ENCODE measurements at places on chromosomes 5 and 9. TPM values are rescaled to one million over a fixed set of nuclear protein-coding genes. Genes with fewer than 3 reads are reported as not detected.

Gene MED10
- total RNA-seq, result 49.8 TPM

- H3K27ac ChIP-seq, result no peak overlapping the region
- H3K36me3 ChIP-seq, result peaks cover 1% of the 10 kb centered on the region
- no peak overlapping the region for H3K4me3 ChIP-seq
- peaks cover 18% of the 10 kb centered on the region for H3K4me1 ChIP-seq
These were observed 34.5 kb downstream of the HRH2 start for GRCh38 chr5:175692235-175692995.

- peaks cover 80% of the 10 kb centered on the region for H3K36me3 ChIP-seq
- peak overlapping the region; percentile 81 for H3K4me3 ChIP-seq
- H3K27me3 ChIP-seq, result no peaks in the 10 kb centered on the region
- H3K27ac ChIP-seq, result peak overlapping the region; percentile 96
These were observed 40.2 kb upstream of the CYFIP2 start for GRCh38 chr5:157225469-157226422.

DNA sequence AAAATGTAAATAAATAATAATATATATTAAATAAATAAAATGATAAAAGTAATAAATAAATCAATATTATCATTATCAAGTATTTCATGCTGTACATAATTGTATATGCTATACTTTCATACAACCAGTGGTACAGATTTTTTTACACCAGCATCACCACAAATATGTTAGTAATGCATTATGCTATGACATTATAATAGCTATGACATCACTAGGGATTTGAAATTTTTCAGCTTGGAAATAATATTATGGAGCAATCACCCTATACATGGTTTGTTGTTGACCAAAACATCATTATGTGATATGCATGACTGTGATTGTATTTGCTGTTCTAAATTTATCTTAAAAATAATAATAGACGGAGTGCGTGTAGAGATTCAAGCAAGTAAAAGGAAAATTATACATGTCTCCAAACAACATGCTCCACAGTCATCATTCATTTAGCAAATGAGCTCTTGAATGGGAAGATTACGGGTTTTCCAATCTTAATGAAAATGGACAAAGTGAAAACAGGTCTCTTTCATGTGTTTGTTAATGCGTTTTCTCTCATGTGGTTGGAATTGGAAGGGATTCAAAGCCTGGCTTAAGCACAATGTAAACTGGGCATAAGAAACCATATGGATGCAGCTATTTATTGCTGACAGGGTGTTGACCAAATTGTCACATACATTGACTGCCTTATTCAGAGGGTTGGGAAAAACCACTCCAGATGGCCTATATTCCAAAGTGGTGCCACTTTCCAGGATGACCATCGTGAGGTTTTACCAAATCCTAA, 643.0 kb upstream of the RGMB start:
- H3K4me3 ChIP-seq, result no peak overlapping the region
- H3K27ac ChIP-seq, result no peak overlapping the region
- H3K4me1 ChIP-seq, result no peaks in the 10 kb centered on the region
- H3K36me3 ChIP-seq, result no peaks in the 10 kb centered on the region

DNA sequence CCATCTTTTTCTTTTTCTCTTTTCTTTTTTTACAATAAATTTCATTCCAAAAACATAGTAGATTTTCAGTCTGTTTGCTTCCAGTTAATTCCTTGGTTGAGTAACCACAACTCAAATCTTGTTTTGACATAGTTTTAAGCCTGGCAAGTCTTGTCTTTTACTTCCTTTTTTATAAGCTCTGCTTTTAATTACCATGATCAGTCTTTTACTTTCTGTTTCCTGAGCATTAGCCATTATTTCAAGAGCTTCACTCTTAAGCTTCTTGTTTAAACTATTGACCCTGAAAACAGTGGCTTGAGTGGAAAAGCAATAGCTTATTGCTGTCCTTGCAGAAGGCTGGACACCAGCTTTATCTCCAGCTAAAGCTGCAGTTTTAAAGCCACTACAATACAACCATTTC, 1363.3 kb downstream of the MAT2B start:
- no peaks in the 10 kb centered on the region for H3K4me1 ChIP-seq
- H3K27ac ChIP-seq, result no peak overlapping the region
- no peaks in the 10 kb centered on the region for H3K27me3 ChIP-seq
- DNase-seq, result no peak
- no peak overlapping the region for H3K4me3 ChIP-seq
- no peaks in the 10 kb centered on the region for H3K36me3 ChIP-seq

- H3K4me1 ChIP-seq, result peaks cover 10% of the 10 kb centered on the region
- peaks cover 2% of the 10 kb centered on the region for H3K27me3 ChIP-seq
- DNase-seq, result no peak
- H3K27ac ChIP-seq, result no peak overlapping the region
These were observed 28.7 kb downstream of the ANXA1 start for GRCh38 chr9:73180403-73180802.

DNA sequence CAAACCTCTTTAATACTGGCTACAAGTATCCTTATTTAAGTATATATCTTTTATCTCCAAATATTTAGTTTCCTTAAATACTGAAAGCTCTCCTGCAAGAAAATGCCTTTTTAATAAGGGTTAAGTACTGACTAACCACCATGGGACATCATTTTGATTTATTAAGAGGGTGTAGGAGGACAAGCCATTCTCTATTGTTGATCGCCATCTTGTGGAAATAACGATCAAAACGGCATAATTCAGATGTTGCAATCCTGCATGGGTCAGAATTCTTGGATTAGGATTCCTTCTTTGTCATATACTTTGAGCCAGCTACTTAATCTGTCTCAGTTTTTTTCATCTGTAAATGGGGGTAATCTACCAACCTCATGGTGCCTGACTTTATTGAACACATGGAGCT, 28.7 kb upstream of the C5orf46 start:
- no peak overlapping the region for H3K27ac ChIP-seq
- no peaks in the 10 kb centered on the region for H3K36me3 ChIP-seq
- no peak for DNase-seq
- no peaks in the 10 kb centered on the region for H3K4me1 ChIP-seq
- H3K4me3 ChIP-seq, result no peak overlapping the region

- no peak overlapping the region for H3K4me3 ChIP-seq
- peaks cover 8% of the 10 kb centered on the region for H3K27me3 ChIP-seq
- no peaks in the 10 kb centered on the region for H3K4me1 ChIP-seq
- no peaks in the 10 kb centered on the region for H3K36me3 ChIP-seq
- no peak overlapping the region for H3K27ac ChIP-seq
- no peak for DNase-seq
These were observed 76.7 kb upstream of the SYK start for GRCh38 chr9:90724880-90725279.

DNA sequence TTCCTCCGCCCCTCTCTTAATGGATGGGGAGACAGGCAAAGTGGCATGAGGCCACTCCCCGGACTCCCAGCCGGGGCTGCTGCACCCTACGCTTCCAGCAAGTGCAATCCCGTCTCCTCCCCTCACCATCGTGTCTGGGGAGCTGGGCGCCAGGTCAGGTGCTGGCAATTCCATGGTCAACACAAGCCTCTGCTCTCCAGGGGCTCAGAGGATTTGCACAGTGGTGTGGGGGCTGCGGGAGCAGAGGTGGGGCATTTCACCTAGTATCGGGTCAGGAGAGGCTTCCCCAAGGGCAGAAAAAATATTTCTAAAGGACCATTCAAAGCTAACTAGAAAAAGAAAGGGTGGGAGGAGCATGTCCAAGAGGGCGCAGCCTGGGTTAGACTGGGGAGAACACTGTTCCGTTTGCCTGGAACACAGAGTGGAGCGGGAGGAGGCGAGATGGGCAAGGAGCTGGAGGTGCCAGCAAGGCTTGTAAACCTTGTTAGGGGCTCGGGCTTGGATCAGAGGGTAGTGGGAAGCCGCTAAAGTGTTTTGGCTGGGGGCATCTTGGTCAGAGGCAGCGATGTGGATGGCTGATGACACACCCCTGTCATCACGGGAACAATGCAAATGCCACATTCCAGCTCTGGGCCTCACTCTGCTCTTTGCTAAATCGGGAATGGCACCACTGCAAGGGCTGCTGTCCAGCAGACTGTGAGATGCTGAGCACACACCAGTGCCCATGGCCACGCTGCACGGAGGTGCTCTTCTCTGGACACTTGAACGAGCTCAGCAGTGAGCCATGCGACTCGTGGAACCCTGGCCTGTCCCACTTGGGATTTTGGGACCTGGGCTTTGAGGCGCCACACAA, 191.7 kb downstream of the CDK5RAP2 start:
- H3K27me3 ChIP-seq, result no peaks in the 10 kb centered on the region
- no peak for DNase-seq
- H3K4me3 ChIP-seq, result no peak overlapping the region
- peaks cover 23% of the 10 kb centered on the region for H3K36me3 ChIP-seq
- no peak overlapping the region for H3K27ac ChIP-seq

All from activated CD4-positive, alpha-beta memory T cell treated with anti-CD3 and anti-CD28 coated beads for 36 hours (primary cell).